Activated T-cell treated with anti-CD3 and anti-CD28 coated beads, Interleukin-2, amount 50 U/mL, for 48 hours (primary cell): ENCODE measurements at places on chromosomes 16 and 17.

- DNase-seq: peak; percentile 78
Measured at GRCh38 chr16:82011199-82011641, at the start of gene SDR42E1. SDR42E1 (minus strand) TSS chr16:82011470; CDS start chr16:82000858, 10,612 bp downstream.

GRCh38 chr17:75900691-75901533 is 3.8 kb downstream of the MRPL38 start:
- no peak for DNase-seq

DNA sequence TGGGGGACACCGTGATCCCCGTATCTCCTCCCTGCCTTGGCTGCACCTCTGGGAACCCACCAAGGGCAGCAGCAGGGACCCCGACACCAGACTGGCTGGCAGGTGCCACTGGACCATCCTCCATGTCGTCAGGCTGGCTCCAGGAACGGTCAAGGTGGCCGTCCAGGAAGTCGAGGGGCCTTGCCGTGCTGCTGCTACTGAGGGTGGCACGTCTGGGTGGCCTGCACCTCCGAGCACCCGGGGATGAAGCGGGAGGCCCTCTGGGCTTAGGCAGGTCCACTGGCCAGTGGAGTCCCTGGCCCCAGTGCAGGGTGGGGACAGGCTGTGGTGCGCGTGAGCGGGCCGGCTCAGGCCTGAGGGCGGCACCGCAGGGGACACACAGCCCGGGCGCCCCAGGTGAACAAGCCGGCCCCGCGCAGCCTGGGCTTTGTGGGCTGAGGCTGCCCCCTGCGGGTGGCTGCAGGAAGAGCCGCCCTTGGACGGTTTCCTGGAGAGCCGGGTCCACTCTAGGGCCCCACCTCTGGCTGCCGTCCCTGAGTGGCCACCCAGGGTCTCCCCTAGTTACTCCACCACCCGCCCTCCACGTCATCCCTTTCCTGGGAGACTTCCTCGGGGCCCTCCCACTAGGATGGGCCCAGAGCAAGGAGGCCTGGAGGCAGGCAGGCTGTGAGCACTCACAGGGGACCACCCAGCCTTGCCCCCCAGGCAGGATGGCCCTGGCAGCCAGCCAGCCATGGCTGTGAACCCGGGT is 42.8 kb upstream of the ZC3H18 start:
- peak; percentile 81 for DNase-seq

DNA sequence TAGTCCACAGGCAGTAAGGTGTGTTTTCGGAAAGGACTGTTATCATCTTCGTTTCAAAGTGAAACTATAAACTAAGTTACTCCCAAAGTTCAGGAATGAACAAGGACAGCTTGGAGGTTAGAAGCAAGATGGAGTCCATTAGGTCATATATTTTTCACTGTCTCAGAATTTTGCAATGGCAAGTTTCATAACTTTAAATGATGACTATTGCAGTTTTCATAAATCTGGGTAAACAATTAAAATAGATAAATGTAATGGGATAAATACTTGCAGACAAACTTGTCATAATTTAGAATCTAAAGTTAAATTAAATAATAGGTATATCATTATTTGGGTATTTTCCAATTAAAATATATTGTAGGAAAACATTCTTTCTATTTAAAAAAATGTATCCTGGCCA is 14.7 kb upstream of the TRIM25 start:
- DNase-seq: no peak

- DNase-seq: no peak
Measured at GRCh38 chr16:19560078-19560477, 4.6 kb downstream of the VPS35L start.

- no peak for DNase-seq
Measured at GRCh38 chr17:17120701-17121100, 78.4 kb downstream of the MPRIP start.

DNA sequence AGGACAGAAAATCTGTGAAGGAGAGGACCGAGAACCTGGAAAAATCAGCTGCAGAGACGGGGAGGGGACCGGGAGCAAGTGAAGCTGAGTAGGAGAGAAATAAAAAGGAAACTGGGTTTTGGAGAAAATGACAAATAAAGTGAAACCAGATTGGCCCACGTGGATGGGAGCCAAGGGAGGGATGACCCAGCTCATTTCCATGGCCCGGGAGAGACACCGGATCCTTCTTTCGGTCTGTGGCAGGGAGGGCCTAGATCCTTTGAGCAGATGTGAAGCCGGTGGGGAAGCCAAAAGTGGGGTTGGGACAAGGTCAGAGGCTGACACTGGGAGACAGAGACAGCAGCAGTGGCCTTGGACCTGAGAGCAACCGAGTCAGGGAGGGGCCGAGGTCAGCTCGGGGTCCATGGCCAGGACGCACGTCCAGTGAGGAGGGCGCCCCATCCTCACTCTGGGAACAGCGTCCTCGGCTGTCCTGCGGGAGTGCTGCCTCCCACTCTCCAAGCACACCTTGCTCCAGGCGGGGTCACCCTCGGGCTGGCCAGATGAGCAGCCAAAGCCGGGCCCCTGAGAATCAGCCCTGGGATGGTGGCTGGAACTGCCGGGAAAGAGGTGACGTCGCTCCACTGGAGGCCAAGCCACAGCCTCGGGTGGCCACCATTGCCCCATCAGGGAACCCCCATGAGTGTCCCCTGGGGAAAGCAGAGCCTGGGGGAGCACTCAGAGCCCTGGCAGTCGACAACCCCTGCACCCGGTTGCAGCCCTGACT is 50.8 kb upstream of the CDR2 start:
- peak; percentile 12 for DNase-seq

- no peak for DNase-seq
Measured at GRCh38 chr17:38585056-38585917, 20.5 kb downstream of the SRCIN1 start.

- no peak for DNase-seq
Measured at GRCh38 chr17:12605222-12605621, 60.5 kb upstream of the MYOCD start.

GRCh38 chr17:3911271-3912053 is 4.8 kb downstream of the P2RX1 start:
- peak; percentile 71 for DNase-seq

- DNase-seq: no peak
Measured at GRCh38 chr16:1828645-1829410, 1.8 kb downstream of the FAHD1 start.

DNA sequence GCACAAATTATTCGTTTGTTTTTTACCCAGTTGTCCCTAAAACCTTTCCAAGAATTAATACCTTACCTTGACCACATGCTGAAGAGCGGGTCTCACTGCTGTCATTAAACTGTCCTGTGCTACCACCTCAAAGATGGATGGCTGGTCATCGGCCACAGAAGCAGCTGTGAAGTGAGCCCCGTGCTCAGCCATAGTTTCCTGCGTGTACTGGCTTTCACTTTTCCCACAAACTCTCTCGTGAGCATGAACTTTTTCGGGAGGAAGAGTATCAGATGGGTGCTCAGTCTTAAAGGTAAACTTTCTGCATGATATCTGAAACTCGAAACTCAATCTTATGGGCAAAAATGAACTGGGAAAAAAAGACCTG is 558 bp downstream of the PEX12 start:
- DNase-seq: no peak

GRCh38 chr16:24829153-24829552 is 16.6 kb upstream of the SLC5A11 start:
- no peak for DNase-seq

GRCh38 chr16:84069540-84069939 is 26.9 kb upstream of the SLC38A8 start:
- DNase-seq: no peak

DNA sequence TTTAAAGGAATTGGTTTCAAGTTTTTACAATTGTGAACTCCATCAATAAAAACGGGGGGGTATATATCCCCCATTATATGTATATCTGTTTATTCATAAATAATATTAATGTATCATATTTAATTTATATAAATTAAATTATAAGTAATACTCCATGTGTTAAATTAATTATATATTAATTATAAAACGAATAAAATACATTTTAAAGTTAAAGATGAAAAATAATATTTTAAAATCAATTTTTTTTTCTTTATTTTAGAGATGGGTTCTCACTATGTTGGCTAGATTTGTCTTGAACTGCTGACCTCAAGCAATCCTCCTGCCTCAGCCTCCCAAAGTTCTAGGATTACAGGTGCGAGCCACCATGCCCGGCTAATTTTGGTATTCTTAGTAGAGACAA is 17.4 kb upstream of the PSMD11 start:
- DNase-seq: no peak

GRCh38 chr17:78356101-78356713 is 3.7 kb downstream of the SOCS3 start:
- peak; percentile 89 for DNase-seq

DNA sequence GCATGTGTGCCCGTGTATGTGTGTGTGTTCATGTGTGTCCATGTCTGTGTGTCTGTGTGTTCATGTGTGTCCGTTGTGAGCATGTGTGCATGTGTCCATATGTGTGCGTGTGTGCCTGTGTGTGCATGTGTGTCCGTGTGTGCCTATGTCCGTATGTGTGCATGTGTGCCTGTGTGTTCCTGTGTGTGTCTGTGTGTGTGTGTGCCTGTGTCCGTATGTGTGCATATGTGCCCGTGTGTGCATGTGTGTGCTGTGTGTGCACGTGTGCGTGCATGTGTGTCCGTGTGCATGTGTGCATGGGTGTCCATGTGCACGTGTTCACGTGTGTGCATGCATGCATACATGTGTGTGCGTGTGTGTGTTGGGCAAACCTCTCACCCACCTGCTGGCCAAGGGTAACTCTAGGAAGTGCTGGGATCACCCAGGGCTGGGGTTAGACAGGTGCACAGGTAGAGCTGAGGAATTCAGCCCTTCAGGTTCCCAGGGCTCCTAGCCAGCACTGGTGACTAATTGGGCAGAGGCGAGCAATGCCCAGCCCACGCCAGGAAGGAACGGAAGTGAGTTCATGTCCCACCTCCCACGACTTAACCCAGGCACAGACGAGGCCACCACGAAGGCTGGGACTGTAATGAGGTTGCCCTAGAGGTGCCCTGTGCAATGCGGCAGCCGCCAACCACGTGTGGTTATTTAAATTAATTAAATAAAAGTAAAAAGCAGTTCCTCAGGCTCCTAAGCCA is 8.2 kb upstream of the CSNK1D start:
- peak; percentile 77 for DNase-seq

- DNase-seq: no peak
Measured at GRCh38 chr16:65875381-65876055, 491.0 kb upstream of the CDH5 start.

- DNase-seq: no peak
Measured at GRCh38 chr16:28298511-28298878, 6.2 kb downstream of the SBK1 start.

- DNase-seq: no peak
Measured at GRCh38 chr16:13305019-13305755, 403.8 kb downstream of the SHISA9 start.

- no peak for DNase-seq
Measured at GRCh38 chr16:89732918-89733242, 11.5 kb downstream of the ZNF276 start.

DNA sequence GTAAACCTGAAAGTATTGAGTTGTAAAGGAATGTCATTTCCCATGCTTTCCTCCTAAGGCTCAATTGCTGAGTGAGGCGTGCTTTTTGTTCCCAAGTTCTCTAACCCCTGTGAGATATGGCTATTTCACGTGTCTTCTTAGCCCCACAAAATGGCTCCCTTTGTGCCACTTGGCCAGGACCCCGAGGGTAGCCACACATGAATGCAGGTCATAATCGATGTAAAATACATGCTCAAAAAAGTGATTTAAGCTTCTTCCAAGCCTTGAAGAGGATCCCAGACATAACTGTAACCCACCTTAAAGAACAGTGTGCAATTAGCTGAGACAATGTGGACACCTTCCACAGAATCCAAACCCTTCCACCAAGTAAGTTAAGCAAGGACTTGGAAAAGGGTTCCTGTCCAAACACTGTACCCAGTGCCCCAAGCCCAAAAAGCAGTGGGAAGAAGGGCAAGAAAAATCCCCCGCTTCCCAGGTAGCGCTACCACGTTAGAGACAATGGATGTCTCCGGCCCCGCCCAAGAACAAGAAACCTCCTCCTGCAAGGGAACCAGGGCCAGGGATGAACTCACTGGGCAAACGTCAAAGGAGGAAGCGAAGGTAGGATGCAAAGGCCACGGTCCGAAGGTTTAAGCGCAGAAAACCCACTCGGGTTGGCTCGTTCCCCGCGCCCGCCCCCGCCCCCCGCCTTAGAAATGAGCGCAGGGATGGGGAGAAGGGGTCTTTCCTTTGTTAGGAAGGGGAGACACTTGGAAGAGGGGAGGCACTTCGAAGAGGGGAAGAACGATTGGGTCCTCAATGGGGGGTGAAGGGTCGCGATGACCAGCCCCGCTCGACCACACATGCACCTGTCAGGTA is 1.2 kb downstream of the JPT1 start:
- DNase-seq: peak; percentile 49

- DNase-seq: no peak
Measured at GRCh38 chr17:50861822-50862528, 4.2 kb downstream of the TOB1 start.

DNA sequence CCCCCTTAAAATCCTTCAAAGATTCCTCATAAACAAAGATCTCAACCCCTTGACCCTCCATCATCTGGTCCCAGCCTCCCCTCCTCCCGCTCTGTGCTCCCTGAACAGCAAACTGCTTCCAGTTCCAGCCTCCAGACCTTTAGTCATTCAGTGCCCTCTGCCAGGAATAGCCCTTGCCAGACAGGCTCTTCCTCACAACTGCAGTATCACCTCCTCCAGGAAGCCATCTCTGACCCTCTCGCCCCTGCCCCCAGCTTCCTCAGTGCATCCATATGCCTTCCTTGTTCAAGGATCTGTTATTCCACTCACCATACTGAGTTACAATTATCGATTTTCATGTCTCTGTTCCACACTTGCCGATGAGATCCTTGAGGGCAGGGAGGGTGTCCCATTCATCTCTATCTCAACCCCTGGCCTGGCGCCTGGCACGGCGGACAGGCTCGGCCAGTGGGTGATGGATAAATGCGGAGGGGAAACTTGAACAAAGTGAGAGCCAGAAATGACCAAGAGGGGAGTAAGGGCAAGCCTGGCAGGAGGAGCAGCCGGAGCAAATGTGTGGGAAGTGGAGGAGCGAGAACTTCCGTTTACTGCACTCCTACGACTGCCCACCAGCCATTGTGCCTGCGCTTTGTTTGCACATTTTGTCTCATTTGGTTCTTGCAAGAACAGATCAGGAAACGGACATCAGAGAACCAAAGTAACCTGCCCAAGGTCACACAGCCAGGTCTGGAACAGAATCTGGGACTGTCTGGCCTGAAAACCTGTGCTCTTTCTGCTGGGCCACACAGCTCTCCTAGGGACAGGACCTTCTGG is 2.0 kb upstream of the NXPH3 start:
- no peak for DNase-seq

GRCh38 chr17:76432712-76433336 is 20.1 kb downstream of the UBE2O start:
- no peak for DNase-seq

- no peak for DNase-seq
Measured at GRCh38 chr17:17841601-17842025, 4.8 kb upstream of the SREBF1 start.
